ENCODE measurements at places on chromosomes 7 and 10.

DNA sequence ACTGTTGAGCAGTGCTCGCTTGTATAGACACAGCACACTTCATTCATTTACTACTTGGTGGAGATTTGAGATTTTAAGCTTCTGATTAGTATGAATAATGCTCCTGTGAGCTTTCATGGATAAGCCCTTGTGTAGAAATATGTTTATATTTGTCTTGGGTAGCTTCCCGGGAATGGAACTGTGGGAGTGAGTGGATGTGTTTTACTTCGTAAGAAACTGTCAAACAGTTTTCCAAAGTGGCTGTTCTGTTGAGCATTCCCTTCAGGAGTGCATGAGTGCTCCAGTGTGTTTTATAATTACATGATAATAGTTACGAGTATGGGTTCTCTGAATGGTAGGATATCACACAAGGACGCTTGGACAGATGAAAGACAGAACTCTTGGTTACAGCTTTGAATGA is 49.4 kb downstream of the VWC2 start:
- no peak for DNase-seq

- no peak for DNase-seq
These were observed 120.2 kb upstream of the SP8 start for GRCh38 chr7:20906801-20907453.

GRCh38 chr10:70751991-70752390 is 33.2 kb downstream of the TBATA start:
- no peak for DNase-seq

GRCh38 chr7:158362001-158362400 is 225.6 kb downstream of the PTPRN2 start:
- no peak for DNase-seq

DNA sequence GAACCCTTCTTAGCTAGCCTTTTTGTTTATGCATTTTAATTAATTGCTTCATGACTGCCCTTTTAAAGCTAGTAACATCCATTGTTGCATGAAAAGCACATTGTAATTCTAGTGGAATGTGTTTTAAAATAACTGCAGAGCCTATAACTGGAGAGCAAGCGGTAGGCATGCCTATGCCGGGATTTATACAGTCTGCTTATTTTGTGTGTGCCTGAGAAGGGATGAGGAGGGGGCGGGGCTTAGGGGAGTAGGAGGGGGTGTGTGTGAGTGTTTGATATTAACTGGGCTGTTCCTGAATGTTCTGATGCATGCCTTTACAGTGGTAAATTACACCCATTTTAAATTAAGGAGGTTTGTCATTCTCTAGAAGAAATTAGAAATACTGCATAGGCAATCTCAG is 208.1 kb downstream of the TCF7L2 start:
- no peak for DNase-seq

DNA sequence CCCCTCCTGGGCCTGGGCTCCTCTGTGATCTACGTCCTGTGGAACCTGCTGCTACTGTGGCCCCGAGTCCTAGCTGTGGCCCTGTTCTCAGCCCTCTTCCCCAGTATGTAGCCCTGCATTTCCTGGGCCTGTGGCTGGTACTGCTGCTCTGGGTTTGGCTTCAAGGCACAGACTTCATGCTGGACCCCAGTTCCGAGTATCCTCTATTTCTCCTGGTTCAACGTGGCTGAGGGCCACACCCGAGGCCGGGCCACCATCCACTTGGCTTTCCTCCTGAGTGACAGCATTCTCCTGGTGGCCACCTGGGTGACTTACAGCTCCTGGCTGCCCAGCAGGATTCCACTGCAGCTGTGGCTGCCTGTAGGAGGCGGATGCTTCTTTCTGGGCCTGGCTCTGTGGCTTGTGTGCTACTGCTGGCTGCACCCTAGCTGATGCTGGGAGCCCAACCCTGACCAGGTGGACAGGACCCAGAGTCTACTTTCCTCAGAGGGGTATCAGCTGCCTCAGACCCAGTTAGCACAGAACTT is 37.8 kb upstream of the MMD2 start:
- no peak for DNase-seq

GRCh38 chr10:70367195-70367796 is 15.1 kb downstream of the LRRC20 start:
- no peak for DNase-seq

GRCh38 chr10:60314069-60314940 is 75.4 kb downstream of the ANK3 start:
- peak; percentile 50 for DNase-seq

DNA sequence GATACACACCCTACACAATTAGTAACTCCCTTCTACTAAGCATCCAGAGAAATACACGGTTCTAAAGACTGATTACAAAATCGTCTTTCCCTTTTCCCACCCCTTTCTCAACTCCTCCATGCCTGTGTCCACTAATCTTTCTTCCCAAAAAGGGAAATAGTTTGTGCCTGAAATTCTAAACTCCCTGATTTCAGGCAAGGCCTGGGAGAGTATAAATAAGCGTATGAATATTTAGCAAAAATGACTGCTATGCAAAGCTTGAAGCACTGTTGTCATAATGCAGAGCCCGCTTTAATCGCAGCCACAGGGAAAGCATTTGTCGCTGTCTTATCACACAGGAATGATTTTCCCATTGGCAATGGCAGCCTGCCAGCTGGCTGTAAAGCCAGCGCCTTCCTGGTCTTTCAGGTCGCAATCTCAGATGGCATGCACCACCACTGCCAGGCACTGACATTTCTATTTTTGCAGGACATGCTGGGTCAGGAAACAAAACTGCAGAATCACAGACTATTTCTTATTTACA is 142.9 kb upstream of the PCGF5 start:
- DNase-seq: no peak

- DNase-seq: peak; percentile 78
These were observed 41.0 kb downstream of the STRA8 start for GRCh38 chr7:135274495-135275268.

DNA sequence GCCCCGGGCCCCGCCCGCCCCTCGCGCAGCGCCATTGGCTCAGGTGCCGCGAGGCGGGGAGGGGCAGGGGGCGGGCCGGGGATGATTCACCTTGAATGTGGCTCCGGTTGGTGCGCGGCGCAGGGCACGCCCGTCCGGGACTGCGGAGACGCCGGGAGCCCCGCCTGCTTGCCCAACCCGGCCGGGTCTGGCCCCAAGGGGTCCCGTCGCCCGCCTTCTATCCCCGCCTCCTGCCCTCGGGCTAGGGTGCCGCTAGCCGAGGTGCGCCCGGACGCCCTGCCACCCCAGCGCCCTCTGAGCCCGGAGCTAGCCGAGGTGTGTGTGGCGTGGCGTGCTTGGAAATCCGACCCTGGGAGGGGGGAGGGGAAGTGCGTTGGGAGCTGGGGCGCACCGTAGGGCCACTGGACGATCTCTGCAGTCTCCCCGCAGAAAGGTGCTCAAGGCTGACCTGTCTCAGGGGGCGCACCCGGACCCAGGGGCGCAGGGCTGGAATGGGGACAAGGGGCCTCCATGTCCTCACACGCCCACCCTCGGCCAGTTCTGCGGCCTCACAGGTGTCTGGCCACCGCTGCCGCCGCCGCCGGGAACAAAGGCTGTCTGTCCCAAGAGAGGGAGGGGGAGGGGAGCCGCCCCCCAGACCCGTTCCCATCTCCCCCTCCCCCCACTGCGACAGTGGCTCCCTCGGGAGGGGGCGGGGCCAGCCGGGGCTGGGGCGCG is 168.9 kb downstream of the NRF1 start:
- DNase-seq: peak; percentile 80

- DNase-seq: no peak
These were observed 8.8 kb upstream of the DUSP5 start for GRCh38 chr10:110488940-110489339.

GRCh38 chr10:92590623-92591549 is 2.0 kb upstream of the KIF11 start:
- DNase-seq: no peak

DNA sequence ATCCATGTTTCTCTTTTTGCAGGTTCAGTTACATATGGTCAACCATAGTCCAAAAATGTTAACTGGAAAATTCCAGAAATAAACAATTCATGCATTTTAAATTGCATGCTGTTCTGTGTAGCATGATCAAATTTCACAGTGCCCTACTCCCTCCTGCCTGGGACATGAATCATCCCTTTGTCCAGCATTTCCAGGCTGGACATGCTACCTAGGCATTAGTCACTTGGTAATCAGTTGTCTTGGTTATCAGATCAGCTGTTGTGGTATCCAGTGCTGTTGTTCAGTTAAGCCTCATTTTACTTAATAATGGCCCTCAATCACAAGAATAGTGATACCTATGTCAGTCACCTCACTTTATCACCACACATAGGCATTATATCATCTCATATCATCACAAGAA is 7.3 kb upstream of the PNLIP start:
- DNase-seq: no peak

- no peak for DNase-seq
These were observed 8.0 kb downstream of the HKDC1 start for GRCh38 chr10:69228151-69228550.

DNA sequence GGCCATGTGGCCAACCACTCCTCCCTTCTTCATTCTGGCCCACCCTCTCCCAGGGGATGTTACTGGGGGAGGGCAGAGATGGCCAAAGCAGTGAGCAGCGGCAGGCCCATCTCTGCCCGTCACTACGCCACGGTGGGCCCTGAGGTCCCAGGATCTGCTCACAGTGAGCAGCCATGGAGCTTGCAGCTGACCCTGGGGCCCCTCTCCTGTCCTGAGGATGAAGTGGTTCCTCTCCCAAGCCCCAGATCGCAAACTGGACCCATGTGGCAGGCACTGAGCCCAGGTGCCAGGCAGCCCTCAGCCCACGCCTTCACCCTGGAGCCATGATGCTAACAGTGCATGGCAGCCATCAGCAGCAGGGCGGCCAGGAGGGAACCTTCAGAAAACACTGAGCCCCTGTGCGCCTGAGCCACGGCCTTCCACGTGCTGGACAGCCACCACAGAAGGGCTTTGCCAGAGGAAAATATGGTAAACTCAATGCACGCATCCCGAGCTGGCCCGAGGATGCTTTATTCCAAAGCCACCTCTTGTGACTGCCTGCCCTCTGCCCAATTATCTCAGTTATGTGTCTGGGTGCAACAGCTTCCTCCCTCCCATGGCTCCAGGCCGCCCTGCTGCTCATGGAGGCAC is 485.7 kb downstream of the PTPRN2 start:
- no peak for DNase-seq

DNA sequence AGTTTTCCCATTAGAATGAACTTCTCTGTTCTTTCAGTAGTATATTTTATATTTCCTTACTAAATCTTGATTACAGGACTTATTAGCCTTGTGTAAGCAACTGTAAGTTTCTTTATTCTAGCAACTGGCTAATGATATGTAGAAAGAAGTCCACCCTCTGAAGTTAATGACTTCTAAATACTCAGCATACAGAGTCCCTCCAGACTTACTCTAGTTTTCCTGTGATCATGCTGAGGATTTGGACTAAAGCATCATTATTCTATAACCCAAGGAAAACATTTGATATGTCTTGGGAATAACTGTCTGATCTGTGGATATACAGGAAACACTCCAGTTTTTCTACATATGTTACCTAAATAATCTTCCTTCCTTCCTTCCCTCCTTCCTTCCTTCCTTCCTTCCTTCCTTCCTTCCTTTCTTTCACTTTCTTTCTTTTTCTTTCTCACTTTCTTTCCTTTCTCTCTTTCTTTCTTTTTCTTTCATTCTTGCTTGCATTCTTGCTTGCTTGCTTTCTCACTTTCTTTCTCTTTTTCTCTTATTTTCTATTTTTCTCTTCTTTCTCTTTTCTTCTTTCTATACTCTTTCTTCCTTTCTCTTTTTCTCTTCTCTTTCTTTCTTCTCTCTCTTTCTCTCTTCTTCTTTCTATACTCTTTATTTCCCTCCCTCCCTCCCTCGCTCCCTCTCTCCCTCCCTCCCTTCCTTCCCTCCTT is 297.6 kb upstream of the MTPN start:
- DNase-seq: no peak

- no peak for DNase-seq
These were observed 10.8 kb upstream of the GATA3 start for GRCh38 chr10:8043569-8044306.

DNA sequence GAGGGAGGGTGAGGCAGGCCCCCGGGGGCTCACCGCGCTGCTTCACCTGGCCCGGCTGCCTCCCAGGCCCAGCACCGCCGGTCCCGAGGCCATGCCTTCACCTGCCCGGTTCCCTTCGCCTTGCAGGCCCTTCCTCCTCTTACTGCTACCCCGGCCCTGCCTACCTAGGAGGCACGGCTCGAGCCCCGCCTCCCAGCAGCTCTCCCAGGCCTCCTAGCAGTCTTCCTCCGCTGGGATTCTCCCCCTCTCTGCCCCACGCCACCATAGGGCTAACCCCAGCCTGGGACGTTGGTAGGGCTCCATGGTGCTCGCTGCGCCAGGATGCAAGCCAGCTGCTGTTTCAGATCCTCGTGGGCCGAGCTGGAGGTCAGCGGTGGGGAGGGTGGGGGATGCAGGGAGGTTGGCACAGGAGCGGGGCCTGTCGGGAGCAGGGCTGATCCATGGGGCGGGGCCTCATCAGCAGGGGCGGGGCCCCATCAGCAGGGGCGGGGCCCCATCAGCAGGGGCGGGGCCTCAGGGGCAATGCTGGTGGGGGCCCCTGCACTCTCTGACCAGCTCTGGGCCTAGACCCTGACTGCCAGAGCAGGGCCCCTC is 63.3 kb downstream of the RASGEF1A start:
- peak; percentile 32 for DNase-seq

GRCh38 chr7:137272249-137272648 is 71.3 kb downstream of the PTN start:
- DNase-seq: no peak

- DNase-seq: no peak
These were observed 387.6 kb downstream of the KCNMA1 start for GRCh38 chr10:77249901-77250459.

GRCh38 chr10:23063045-23063972 is 32.1 kb upstream of the MSRB2 start:
- no peak for DNase-seq

- DNase-seq: no peak
These were observed 40.3 kb downstream of the PITRM1 start for GRCh38 chr10:3132036-3133025.

DNA sequence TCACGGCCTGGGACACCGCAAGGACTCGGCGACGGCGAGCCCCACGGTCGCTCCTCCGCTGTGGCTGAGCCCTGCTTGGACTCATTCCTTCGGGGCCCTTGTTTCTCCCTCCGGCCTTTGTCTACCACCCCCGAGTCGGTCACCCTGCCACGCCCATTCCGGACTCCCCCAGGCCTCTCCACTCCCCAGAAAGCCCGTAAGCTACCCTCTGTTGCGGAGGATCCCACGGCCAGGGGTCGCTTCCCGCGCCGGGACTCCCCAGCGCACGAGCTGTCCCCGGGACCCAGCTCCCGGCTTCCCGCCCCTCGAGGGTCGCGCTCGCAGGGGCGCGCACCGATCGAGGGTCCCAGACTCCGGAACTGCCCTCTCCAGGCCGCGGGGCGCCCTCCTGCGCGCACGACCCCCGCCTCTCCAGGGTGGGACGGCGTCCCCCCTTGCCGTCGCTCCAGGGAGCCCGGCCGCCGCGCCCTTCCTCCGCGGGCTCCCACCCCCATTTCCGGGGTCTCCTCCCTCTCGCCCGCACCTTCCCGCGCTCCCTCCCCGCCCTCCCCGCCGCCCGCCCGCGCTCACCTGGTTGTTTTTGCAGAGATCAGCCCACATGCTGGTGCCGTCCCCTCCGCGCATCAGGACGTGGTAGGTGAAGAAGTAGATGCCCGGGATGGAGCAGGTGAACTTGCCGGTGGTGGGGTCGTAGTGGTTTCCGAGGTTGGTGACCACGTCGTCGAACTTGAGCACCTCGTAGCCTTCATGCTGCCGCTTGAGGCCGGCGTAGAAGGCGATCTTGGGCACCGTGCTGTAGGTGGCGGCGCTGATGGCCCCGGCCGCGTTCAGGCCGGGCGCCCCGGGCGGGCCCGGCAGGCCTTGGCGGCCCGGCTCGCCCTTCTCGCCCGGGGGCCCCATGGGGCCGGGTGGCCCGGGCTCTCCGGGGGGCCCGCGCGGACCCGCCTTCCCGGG is 1.5 kb downstream of the C1QL3 start:
- peak; percentile 15 for DNase-seq

GRCh38 chr10:63763744-63764143 is 242.5 kb downstream of the REEP3 start:
- no peak for DNase-seq
